Femur (tissue), 1 donor: ENCODE measurements at places on chromosomes 2 and 18.
A peak's percentile ranks its signal among the peaks of the same experiment; 100 is the strongest.

GRCh38 chr2:77398970-77399600, 123.1 kb downstream of the LRRTM4 start:
- DNase-seq = no peak

GRCh38 chr2:218169757-218170546, 3.2 kb upstream of the CXCR1 start:
- DNase-seq = no peak

GRCh38 chr18:48252525-48252924, 156.7 kb downstream of the ZBTB7C start:
- no peak for DNase-seq

DNA sequence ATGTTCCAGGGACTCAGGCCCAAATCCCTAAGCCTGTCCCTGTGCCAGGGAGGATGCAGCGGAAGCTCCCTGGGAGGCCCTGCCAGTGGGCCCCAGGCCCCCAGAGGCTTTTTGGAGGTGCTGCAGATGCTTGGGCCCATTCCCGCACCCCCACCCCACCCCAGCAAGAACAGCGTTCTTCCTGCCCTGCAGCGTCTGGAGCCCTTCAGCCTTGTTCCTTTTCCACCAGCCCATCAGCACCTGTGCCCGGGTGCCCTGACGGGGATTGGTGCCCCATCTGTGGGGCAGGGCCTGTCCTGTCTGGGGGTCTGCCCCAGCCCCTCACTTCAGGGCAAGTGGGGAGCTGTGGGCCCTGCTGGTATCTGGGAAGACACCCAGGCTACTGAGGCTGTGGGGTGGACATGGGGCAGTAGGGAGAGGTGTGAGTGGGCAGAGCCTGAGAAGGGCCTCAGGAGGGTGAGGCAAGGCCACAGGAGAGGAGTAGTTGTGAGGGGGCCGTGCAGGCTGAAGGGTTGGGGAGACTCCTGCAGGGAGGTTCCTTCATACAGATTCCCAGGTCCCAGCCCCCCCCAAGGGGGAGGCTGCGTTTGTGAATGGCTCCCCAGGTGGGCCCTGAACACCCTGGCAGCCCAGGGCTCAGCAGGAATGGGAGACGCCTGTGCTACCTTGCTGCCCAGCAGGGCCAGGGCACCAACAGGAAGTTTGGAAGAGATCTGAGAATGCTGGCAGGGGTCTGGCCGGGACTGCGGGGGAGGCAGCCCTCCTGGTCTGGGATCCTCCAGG, 2.4 kb downstream of the RNPEPL1 start:
- DNase-seq = no peak

GRCh38 chr18:51519571-51519970, 322.1 kb upstream of the MEX3C start:
- no peak for DNase-seq

- no peak for DNase-seq
Measured at GRCh38 chr18:75214766-75215510, 4.3 kb downstream of the TSHZ1 start.

- DNase-seq = no peak
Measured at GRCh38 chr2:219496825-219497494, 1.7 kb upstream of the GMPPA start.

- DNase-seq = no peak
Measured at GRCh38 chr2:212994976-212995375, 156.4 kb downstream of the IKZF2 start.

- DNase-seq = no peak
Measured at GRCh38 chr2:54107455-54107764, 8.0 kb upstream of the ACYP2 start.

DNA sequence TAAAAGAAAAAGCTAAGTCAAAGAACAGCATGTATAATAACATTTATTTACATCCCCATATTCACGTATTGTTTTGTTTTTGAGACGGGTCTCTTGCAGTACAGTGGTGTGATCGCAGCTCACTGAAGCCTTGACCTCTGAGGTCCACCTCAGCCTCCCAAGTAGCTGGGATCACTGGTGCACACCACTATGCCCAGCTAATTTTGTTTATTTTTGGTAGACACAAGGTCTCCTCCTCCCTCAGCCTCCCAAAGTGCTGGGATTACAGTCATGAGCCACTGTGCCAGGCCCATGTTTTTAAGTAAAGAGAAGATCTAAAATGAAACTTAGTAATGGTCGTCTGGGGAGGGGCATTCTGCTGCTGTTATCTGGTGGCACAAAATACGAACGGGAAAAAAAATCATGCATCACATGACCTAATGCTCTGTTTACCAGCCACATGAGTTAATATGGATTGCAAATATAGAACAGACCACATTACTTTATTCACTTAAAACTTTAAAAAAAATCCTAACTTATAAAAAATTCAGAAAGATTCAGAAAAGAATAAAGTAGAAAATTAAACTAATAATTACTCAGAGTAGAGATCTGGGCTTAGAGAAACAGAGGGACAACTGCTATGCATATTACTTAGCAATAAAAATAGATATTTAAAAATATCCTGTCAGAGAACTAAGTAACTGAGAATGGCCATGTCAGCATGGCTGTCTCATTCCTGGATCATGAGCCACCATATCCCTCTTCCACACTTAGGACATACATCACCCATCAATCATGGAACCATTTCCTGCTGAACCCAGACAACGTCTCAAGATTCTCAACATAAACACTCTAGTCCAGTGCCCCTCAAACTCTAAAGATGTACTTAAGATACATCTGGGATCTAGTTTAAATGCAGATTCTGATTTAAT, 7.3 kb downstream of the MMADHC start:
- no peak for DNase-seq

GRCh38 chr18:63368611-63369010, 1.6 kb upstream of the KDSR start:
- no peak for DNase-seq

- peak; percentile 93 for DNase-seq
Measured at GRCh38 chr2:233566141-233566956, at the start of gene USP40. Gene USP40 (minus strand): TSS chr2:233566782. CDS start chr2:233565554, 1,228 bp downstream.

GRCh38 chr18:69992776-69993175, 45.1 kb upstream of the CD226 start:
- no peak for DNase-seq

GRCh38 chr2:161166538-161167409, 6.5 kb downstream of the TANK start:
- DNase-seq = no peak

GRCh38 chr2:207184348-207184747, 18.6 kb upstream of the KLF7 start:
- no peak for DNase-seq

GRCh38 chr2:222242532-222242931, 56.3 kb downstream of the PAX3 start:
- DNase-seq = no peak
